CD4-positive, alpha-beta T cell (primary cell): ENCODE measurements at places on chromosomes 4 and X.

DNA sequence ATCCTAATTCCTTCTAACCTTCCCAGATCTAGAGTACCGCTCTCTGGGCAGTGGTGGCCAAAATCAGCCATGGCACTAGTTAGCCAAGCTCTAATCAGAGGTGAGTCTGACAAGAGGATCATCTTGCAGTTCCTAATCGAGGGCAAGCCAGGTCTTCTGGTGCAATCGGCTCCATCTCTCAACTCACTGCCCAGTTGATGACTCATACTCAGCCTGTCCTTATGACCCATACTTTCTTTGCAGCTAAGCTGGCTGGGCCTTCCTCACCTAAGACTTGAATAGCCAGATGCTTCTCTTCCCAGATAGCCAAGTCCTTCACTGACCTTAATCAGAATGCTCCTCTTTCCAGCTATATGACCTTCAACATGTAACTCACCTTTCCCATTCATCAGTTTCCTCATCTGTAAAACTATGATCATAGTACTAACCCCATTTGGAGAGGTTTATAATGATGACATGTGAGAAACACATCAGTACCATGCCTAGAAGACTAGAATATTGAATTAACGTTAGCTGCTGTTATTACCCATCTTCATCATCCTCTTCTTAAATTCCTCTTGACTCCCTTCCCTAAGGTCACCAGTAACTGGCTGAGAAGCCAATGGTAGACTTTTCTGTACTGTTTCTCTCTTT, 57.1 kb downstream of the RELL1 start:
- DNase-seq, result peak; percentile 31

GRCh38 chr4:152372444-152372843, 163.4 kb downstream of the FBXW7 start:
- no peak for DNase-seq

DNA sequence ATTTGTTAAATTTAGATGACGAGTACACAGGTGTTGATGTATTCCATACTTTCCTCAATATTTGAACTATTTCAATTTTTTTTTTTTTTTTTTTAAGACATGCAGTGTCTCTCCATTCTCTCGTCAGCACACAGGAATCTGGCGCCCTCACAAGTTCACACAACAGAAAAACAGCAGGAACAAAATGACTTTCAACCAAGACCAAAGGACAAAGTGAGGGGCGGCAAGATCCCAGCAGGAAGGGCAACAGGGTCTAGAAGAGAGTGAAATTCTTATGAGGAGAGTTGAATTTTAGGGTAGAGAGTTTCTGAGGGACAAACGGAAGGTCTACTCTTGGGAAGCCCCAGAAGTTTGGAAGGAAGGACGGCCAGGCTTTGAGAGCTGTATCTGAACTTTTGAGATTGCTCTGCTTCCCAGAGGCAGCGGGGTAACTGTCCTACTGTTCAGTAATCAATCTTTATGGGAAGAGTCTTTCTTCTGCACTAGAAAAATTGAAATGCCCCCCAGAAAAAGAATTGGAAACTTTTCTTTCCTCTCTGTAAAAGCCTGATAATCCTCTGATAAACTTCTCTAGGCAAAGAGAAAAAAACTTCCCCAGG, 760.2 kb downstream of the RAB28 start:
- no peak for DNase-seq

DNA sequence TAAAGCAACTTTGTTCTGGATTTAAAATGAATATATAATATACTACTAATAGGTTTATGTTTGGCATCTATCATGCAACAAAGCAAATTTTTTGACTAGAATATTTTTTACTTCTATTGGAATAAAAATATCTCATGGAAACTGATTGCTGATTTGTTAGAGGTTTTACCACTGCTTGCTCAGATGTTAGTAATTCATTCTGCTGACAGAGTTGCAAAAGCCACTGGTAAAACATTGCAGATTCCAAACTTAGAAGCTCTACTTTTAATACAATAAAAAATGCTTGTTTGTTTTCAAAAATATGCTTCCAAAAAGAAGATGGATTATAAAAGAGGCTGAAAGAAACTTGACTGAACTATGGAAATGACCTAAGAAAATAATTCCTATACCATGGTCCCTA, 795.2 kb downstream of the PCDH18 start:
- no peak for DNase-seq

GRCh38 chr4:163694385-163694784, 199.9 kb downstream of the TMA16 start:
- DNase-seq, result no peak

- no peak for DNase-seq
Measured at GRCh38 chr4:110977554-110977953, 354.7 kb upstream of the PITX2 start.

GRCh38 chr4:181520790-181521189, 722.4 kb upstream of the TENM3 start:
- no peak for DNase-seq

DNA sequence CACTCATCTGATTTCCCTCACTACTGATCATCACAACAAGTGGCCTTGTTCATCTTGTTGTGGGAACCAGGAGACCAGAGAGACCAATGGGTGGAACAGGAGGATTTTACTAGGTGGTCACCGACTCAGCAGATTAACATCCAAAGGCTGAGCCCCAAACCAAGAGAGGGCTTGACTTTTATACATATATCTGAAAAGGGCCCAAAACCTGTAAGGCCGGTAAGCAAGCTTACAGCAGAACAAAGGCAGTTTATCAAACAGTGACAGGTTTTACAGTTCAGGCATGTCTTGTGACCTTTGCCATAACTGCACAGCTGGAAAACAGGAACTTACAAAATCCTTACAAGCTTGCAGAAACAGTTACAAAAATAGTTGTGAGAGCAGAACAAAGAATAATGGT, 195.9 kb downstream of the OR13H1 start:
- DNase-seq, result no peak

GRCh38 chrX:150303386-150304097, 59.6 kb upstream of the MAMLD1 start:
- no peak for DNase-seq

DNA sequence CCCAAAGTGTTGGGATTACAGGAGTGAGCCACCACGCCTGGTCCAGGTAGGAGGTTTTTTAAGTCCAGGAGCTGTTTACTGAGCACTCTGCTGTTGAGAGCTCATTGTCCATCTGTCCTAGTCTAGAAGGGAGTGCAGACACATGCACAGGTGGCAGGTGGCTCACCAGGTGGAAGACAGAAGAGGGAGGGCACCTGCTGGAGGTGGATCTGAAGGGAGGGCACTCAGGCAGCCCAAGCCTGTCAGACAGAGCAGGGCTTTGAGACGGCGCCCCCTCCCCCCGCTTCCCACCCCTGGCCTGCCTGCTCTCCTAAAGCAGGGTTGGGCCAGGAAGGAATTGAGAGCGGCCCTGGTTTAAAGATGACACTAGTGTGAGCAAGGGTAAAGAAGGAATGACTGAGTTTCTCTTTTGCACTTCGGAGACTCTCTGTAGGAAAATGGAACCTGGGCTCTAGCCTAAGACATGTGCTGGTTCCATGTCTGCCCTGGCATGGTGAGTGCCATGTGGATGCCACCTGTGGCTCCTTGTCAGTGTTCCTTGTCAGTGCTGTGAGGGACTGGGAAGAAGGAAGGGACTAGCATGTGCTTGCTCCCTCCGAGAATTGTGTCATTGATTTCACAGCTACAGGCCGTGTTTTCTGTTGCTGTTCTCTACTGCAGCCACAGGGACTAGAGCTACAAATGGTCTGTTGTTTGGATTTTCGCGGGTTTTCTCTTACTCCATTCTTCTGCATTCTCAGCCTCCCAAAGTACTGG, 108.6 kb downstream of the TNIP2 start:
- DNase-seq, result no peak

- no peak for DNase-seq
Measured at GRCh38 chrX:23554304-23554703, 113.0 kb upstream of the PRDX4 start.

- no peak for DNase-seq
Measured at GRCh38 chrX:72045552-72046277, 86.0 kb downstream of the RTL5 start.

- DNase-seq, result peak; percentile 32
Measured at GRCh38 chrX:9340598-9341290, 124.1 kb upstream of the TBL1X start.

- DNase-seq, result no peak
Measured at GRCh38 chrX:56994375-56995270, 718 bp downstream of the SPIN3 start.

DNA sequence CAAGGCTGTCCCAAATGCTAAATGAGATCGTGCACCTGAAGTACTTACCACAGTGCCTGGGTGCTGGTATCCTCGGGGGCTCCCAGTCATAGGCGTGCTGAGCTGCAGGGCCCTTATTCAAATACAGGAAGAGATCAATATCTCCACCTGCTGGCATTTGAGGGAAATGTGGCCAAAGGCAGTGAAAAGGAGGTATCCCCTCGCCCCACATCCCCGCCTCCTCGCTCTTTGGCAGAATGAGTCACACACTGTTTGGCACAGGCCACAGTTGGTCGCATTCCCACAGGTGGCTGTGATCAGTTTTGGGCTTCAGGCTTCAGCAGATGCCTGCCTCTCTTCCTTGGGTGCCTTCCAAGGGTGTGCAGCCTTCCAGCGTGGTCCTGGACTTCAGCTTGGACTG, 28.4 kb downstream of the ZNF185 start:
- DNase-seq, result peak; percentile 35

GRCh38 chr4:77002321-77003107, 53.0 kb downstream of the SEPTIN11 start:
- no peak for DNase-seq

GRCh38 chrX:41308884-41309647, 24.9 kb upstream of the DDX3X start:
- no peak for DNase-seq

DNA sequence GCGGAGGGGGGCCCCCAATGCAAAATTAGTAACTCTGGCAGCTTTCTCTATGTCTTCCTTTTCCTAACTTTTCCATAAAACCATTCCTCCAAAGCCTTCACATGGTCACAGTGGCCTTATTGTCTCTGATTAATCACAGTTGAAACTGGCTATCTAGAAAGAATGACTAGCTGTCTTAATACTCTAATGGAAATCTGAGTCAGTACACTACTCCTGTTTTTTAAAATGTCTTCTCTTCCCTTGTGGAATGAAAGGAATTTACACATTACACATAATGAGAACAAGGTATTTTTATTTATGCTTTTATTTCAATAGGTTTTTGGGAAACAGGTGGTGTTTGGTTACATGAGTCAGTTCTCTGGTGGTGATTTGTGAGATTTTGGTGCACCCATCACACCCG, 66.3 kb upstream of the PUDP start:
- no peak for DNase-seq

DNA sequence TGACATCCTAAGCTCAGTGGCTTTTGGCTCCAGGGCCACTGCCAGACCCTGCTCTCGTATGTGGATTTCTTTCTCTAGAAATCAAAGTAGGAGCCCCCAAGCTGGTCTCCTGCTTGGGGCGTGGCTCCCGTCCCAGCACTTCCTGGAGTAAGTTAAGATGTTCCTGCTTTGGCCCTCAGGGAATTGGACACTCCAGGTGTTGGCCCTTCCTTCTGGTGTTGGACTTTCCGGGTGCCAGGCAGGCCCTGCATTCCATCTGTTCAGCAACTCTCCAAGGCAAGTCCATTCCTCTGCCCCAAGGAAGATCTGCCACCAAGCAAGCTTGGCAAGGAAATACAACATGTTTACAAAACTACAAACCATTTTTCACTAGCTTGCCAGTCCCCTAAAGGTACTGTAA, 22.1 kb upstream of the GPC4 start:
- no peak for DNase-seq

- DNase-seq, result no peak
Measured at GRCh38 chr4:2722033-2722432, 34.1 kb downstream of the TNIP2 start.

- DNase-seq, result no peak
Measured at GRCh38 chr4:79176351-79176750, 149.5 kb downstream of the NAA11 start.
